ENCODE measurements at places on chromosomes 7 and 10.
A peak's percentile ranks its signal among the peaks of the same experiment; 100 is the strongest.

DNA sequence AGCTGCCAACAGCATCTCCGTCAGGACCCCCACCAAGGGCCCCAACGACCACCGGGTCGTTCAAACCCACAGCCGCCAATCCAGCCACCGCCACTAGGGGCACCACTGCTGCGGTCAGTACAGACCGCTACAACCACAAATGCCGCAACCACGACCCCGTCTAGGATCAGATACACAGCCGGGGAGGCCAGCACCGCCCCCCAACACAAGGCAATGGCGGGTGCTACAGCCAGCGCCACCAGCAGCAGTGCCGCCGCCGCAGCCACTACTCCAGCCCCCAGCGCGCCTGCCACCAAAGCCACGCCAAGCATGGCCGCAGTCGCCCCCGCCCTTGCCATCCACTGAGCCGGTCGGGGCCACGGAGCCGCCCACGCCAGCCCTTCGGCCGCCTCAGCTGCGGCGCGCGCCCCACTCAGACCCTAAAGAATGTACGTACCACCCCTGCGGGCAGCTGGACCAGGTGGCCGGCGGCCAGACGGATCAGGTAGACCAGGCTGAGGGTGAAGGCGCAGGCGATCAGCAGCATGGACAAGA, 473 bp downstream of the CYP51A1 start:
- DNase-seq, result peak; percentile 42

DNA sequence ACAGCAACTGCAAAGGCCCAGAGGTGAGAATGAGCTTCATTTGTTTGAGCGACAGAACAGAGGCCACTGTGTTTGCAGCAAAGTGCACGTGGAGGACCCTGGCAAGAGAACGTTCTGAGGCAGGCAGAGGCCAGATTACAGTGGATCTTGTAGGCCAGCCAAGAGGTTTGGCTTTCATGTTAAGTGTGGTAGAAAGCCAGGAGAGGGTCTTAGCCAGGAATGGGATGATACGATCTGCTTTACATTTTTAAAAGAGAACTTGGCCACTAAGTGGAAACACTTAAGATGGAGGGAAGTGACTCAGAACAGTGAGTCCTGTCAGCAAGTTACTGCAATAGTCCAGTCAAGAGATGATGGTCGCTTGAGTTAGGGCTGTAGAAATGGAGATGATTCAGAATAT, 4.6 kb downstream of the CCDC136 start:
- no peak for DNase-seq

DNA sequence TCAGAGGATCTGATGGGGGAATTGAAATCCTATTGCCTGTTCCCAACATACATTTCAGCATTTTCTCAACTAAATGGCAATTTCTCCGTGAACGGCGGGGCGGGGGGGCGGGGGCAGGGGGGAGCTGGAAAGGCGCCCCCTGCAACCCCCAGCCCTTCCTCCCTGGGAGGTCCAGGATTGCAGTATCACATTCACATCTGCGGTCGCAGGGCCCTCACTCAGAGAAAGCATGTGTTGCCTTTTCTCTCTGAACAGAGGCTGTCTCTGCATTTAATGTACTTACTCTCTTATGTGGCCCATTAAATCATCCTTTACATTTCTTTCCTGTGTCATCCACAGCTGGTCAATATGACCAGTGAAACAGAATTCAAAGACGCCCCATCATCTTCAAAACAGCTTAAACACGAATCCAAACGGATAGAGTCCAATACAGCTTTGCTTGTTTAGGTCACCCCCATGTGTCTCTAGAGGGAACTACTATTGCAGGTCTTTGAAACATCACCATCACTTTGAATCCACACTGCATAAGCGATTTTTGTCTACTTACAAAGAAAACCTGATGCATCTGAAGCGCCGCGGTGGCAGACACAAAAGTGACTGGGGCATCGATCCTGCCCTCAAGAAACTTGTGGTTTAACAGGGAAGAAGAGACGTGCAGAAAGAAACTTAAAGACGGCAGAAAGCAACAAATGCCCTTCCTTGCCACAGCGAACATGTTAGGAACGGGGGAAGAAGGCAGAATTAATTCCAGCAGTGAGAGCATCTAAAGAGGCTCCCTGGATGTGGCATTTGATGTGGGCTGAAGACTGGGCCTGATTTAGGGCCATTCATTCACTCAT, 17.0 kb upstream of the ECHDC3 start:
- no peak for DNase-seq

DNA sequence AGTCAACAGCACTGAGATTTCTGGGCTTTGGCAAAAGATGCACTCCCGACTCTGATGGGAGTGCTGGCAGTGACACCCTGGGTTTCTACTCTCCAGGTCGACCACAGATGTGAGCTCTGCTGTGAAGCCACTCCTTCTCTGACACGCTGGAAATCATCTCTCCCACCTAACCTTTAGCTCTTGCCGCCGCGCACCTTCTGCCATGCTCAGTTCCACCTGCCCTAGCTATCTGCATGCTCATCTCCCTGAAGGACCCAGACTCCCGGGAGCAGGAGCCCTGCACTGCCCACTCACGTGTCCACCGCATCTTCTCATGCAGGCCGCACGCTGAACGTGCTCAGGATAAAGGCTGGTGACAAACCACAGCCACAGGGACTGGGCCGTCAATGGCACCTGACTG, 174.8 kb downstream of the TNS3 start:
- DNase-seq, result no peak

DNA sequence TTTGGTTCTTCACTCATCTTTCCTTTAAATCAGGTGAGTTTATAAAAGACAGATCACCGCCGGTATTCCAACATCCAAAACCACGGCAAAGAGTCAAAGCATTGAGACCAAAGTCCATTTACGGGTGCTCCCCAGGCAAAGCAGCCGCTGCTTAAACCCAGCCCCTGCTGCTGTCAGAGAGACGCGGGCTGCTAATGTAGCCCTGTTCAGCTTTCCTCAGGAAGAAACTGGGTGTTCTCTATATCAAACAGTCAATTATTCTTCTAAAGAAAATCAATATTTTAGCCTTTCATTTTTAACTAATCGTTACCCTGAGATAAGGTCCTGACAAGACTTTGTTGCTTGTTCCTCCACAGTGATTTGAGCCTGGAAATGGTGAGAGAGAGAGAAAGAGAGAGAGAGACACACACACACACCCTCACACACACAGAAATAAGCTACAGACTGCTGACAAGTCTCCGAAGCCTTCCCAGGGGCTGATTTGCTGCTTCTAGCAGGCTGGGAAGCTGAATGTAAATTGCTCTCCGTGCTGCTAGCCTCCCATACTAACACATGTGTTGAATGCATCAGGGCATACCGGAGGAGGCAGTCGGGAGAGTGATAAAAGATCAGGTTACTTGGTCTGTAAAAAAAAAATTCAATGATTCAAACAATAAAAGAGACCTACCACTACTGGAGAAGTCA, 183.0 kb upstream of the ANK3 start:
- DNase-seq, result no peak

Data from activated naive CD4-positive, alpha-beta T cell (primary cell).